AG08395 (cell line): ENCODE measurements at places on chromosomes 4 and X.

DNA sequence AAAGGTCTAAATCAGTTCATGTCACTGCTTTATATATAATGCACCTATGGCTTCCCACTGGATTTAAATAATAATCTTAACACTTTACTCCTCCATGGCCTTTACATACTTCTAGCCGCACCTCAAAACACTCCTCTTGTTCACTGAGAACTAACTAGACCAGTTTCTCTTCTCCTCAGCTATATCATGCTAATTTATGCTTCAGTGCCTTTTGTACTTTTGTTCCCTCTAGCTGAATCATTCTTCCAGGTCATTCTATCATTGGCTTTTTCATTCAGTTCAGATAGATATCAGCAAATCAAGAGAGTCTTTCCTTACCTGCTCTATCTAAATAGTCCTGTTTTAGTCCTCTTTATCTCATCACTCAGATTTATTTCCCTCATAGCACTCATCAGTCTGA lies 64.2 kb downstream of the TET2 start:
- DNase-seq = no peak

DNA sequence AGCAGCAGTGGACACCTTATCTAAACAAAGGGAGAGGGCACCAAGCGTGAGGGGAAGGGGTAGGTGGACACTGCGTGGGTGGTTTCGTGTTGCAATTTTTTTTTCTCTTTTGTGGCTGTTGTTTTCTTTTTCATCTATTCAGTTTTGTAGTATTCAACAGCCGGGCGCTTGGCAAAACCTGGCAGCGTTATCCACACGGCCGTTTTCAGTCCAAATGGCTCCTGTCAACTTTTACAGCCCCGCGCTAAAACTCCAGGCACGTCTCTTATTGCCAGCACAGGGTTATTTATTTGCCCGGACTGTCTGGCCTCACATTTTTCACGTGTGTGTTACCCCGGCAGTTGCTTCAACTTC lies 192.2 kb downstream of the BCOR start:
- DNase-seq = no peak

GRCh38 chr4:81756973-81757372 lies 285.3 kb upstream of the RASGEF1B start:
- no peak for DNase-seq

GRCh38 chr4:13516315-13516860 lies 27.9 kb downstream of the NKX3-2 start:
- no peak for DNase-seq

DNA sequence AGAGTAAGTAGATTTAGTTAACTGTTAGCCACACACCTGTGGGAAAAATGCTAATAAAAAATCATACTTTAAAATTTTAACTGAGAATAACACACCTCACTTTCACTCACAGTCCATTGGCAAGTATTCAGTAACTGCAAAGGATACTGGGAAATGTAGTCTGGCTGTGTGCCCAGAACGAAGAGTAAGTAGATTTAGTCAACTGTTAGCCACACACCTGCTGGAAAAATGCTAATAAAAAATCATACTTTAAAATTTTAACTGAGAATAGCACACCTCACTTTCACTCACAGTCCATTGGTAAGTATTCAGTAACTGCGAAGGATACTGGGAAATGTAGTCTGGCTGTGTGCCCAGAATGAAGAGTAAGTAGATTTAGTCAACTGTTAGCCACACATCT lies 178.4 kb upstream of the NWD2 start:
- no peak for DNase-seq

DNA sequence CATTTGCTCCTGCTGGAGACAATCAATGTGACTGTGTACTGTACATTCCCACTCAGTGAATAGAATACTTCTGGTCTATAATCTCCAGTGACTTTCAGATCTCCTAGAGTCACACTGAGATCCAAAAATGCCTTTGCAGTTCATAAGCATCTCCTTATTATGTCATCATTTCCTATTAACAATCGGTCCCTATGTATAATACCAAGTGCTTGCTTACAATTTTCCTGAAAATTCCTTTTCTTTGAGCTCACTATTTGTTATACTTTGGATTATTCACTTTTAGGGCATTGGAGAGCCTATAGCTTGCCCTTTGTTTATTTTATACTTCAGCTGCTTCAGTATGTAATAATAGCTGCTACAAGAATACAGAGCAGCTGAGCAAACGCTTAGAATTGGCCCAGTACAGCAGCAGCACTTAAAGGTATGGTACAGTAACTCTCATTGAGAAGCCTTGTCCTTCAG lies 313.0 kb downstream of the DCTD start:
- peak; percentile 22 for DNase-seq

GRCh38 chr4:108094923-108095482 lies 73.7 kb downstream of the LEF1 start:
- DNase-seq = no peak

DNA sequence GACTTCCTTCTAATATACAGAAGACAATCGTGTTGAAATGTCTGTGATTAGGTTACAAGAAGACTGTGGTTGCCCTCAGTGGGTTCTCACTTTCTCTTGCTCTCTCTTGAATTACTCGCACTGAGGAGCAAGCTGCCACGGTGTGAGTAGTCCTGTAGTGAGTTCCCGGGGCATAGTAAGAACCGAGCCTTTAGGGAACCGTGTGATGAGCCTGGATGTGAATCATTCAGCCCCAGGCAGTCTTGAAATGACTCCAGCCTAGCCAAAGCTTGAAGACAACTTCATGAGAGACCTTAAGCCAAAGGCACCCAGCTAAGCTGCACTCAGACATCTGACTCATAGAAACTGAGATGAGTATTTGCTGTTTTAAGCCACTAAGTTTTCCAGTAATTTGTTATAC lies 292.7 kb downstream of the SPOCK3 start:
- no peak for DNase-seq

DNA sequence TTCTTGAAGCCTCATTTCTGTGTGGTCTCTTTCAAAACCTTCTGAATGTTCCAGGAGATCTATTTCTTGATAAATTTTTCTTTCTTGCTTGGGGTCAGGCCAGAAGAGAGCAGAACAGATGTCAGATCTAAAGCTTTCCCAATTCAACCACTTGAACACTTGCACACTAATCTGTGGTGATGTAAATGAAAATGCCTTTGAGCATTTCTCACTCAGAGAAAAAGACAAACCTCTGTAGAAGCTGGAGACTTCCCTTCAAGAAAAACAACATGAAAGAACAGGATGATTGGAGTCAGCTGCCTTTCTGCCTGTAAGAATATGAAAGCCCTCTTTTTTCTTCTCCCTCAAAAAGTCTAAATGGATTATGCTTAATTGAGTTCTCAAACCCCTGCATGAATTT lies 11.2 kb downstream of the IGFBP7 start:
- peak; percentile 49 for DNase-seq

- DNase-seq = peak; percentile 95
These were observed 271.5 kb downstream of the LDB2 start for GRCh38 chr4:16626945-16627344.

- DNase-seq = peak; percentile 17
These were observed 41.2 kb downstream of the LONRF3 start for GRCh38 chrX:119015407-119016237.

DNA sequence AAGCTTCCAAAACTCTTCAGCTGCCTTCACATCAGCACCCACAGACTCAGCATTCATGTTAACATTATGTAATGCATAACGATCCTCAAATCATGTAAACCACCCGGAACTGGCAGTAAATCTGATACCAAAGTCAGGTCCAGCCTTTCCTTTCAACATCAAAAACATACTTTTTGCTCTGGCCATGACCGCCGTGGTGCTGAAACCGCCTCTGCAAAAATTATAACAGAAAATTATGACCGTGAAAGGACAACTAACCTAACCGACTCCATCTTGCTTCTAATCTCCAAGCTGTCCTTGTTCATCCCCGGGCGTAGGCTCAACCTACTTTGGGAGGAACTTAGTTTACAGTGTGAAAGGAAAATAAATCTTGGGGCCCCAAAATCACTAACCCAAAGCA lies 51.6 kb downstream of the TRMT44 start:
- no peak for DNase-seq

DNA sequence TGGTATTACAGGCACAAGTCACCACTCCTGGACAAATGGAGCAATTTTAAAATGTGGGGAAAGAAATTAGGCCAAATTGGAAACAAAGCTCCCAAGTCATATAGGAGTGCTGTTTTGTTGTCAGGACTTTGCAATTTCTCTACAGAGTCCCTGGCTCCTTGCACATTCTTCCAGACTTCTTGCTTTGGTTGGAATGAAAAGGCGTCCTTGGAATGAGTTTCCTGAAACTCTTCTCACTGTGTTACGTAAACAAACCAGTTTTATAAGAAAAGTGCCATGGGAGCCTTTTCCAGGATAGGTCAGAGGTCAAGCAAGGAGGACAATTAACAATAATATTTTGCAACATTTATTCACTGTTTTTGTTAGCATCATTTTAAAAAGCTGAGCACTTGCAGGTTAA lies 32.4 kb upstream of the KIT start:
- DNase-seq = no peak

DNA sequence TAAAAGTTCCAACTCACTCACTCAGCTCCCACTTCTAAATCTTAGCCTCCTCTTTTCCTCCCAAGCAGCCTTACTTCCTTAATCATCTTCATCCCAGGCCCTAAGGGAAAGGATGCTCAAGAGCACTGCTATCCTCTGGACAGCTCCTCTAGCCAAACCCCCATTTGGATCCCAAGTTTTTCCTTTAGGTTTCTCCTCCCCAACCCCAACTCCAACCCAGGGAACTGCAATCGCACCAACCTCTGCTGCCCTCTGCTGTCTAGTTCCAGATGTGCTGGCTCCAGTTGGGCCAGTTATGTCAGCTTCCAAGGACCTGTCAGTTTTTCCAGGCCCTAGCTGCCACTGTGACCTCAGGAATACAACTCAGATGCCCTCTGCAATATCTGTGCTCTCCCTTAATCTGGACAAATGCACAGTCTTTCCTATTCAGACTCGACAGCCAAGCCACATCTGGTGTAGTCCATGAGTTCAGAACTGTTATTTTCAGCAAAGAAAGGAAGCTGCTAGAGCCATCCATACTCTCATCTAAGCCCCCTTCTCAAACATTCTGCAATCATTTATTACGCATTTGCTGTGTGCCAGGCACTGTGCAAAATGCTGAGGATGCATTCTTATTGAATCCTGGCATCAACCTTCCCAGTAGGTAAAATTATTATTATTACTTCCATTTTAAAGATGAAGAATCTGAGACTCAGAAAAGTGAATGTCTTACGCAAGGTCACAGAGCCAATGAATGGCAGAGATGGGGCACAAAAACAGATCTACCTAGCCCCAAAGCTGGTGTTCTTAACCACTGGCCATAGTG lies 12.3 kb upstream of the XPNPEP2 start:
- peak; percentile 69 for DNase-seq

GRCh38 chr4:101753721-101754120 lies 36.8 kb upstream of the BANK1 start:
- no peak for DNase-seq

DNA sequence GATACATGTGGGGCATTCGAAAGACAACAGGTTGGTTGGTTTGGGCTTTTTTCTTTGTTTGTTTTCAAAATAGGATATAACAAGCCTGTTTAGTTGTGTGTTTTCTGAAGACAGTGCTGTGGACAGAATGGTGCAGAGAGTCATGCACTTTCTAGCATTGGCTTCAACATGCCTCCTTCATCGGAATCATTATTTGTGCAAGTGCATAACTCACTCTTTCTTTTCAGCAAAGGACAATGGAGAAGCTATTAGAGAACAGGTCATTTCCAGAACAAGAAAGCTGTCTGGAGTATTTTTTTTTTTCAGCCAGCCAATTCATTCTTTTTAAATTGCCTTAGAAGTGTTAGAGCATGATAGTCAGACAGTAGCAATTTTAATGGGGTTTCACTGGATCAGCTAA lies 225.8 kb downstream of the STK32B start:
- no peak for DNase-seq

- no peak for DNase-seq
These were observed 41.6 kb upstream of the STIM2 start for GRCh38 chr4:26819026-26819425.

DNA sequence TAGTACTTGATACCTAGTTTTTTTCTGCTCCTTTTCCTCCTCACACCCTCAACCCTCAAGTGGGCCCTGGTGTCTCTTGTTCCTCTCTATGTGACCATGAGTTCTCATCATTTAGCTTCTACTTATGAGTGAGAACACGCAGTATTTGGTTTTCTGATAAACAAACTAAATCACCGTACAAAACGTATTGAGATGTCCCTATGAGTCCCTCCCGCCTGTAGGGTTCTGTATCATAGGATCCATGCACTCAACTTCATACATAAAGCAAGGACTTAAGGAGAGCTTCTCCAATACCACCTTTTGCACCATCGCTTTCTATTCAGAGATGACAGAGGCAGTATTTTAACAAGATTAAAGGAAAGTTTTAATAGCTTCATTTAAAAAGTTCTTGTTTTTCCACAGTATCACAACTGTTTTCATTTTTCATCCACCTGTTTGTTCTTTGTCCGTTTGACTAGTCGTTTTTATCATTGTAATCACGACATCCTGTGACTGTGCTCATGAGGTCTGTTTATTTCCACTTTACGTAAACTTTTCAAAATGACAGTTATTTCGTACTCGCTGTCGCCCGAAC lies 457 bp upstream of the RAB9A start:
- no peak for DNase-seq

DNA sequence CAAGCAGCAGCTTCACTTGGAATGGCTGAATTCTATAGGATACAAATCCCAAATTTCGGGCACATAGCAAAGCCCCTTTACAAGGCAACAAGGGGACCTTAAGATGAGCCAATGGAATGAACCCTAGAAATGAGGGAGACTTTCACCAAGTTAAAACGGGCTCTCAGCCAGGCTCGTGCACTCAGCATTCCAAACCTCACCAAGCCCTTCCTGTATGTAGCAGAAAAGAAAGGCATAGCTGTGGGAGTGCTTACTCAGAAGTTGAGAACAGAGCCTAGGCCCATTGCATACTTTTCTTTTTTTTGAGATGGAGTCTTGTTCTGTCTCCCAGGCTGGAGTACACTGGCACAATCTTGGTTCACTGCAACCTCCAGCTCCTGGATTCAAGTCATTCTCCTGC lies 10.8 kb upstream of the HERC5 start:
- no peak for DNase-seq

DNA sequence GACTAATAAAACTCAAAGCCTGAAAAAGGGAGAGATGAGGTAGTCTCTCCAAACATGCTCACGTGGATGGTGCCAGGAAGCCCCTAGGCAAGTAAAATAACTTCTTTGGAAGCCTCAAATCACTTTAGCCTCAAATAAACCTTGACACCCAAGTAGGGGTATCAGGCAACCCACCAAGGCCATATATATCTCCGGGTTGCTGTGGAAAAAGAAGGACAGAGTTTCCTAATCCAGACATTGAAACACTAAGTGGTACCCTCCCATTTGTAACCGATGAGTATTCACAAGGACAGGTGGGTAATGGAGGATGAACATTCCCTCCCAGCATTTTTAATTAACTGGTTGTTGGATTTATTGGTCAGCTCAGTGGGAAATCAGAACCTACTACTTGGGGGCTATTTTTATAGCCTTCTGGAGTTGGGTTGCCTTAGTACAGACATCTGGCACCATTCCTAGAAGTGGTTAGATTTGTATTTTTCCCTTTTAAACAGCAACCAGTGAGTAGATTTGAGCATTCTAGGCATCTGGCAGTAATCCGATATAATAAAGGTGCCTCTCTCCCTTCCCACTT lies 87.7 kb downstream of the GPC3 start:
- DNase-seq = no peak
